Hematopoietic multipotent progenitor cell treated with erythropoietin and hydrocortisone succinate and interleukin-3 and kit ligand, for 15 days (in vitro differentiated cells): ENCODE measurements at places on chromosomes 6 and 20.

DNA sequence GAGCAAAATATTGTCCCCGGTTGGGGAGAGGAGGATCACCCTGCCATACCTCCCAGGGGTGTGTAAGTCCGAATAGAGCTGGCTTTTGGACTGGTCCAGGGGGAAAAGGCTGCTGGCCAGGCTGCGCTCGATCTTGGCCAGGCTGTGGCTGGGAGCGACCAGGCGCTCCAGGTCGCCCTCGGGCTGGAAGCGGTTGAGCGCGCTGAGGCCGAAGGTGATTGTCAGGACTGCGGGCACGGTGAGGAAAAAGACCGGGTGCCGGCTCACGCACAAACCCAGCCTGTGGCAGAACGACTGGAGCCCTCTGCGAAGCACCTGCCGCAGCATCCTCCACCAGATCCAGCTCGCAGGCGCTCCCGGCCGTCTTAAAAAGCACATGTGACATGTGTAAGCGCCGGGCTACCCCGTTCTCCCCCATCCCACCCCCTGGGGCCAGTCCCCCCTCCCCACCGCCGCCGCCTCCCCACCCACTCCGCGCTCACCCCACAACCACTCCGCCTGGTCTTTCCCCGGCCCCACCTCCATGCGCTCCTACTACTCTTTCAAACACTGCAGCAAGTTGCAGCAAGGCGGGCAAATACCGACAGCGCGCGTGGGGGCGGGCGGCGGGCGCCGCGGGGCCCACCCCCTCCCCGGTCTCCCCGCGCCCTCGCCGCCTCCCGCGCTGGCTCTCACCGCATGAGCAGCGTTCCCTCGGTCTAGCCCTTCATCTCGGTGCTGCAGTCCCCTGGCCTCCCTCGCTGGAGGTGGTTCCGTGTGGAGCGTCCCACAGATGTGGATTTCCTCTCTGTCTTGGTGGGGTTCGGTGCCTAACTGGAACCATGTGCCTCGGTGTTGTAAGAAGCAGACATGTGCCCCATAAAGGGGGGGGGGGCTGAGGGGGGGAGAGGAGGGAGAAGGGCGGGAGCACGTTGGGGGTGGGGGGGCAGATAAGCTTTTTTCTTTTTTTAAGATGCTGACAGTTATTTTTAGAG is 42.4 kb downstream of the PTCHD4 start:
- no peak for DNase-seq

- no peak for DNase-seq
Measured at GRCh38 chr6:134015719-134016557, 36.5 kb downstream of the SLC2A12 start.

GRCh38 chr6:4506223-4506622 is 270.0 kb upstream of the CDYL start:
- no peak for DNase-seq

- no peak for DNase-seq
Measured at GRCh38 chr20:54618412-54618811, 143.0 kb downstream of the DOK5 start.

DNA sequence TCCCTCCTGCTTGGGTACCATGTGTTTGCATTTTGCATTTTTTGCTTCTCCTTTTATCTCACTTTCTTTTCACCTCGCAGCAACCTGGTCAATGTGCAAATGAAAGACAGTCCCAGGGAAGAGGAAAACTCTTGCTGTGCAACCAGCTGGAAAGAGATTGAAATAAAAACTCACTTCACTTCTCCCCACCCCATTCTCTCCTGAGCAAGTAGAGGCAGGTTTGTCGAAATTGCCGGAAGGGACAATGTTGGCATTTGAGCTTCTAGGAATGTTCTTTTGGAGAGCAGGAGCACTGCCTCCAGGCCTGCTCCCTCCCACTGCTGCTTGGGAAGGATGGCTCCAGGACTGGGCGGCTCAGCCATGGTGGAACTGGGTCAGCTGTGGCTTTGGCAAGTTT is 30.6 kb downstream of the KCNG1 start:
- DNase-seq = no peak

- DNase-seq = no peak
Measured at GRCh38 chr20:18972251-18972876, 158.8 kb downstream of the SCP2D1 start.

DNA sequence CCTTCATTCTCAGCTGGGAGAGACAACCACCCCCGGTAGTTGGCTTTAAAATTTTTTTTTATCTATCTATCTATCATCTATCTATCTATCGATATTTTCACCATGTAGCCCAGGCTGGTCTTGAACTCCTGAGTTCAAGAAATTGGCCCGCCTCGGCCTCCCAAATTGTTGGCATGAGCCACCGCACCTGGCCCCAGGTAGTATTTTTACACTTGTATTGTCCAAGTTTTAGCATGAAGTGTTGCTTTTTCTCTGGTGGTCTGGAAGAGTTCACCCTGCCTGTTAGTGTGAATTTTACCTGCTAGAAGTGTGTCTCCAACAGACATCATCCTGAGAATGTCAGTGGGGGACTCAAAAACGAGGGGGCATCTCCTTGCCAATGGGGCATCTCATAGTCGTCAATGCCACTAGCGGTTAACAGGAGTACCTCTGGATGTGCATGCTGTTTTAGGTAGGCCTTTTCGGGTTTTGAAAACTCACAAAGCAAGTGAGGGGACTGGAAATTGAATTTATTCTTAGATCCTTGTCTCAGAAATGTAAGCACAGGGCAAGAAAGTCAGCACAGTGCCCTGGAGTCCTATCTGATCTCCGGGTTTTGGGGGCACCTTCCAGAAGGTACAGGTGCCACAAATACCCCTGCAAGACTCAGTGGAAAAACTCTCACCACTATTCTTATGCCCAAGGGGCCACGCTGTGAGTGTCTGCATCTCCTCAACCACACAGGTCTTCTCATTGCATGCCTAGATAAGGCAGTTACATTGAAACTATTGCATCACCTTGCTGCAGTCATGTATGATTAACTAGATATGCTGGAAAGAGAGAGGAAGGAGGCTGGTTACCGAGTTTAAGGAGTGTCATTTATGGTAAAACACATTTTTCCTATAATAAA is 37.1 kb downstream of the TNFAIP3 start:
- no peak for DNase-seq

DNA sequence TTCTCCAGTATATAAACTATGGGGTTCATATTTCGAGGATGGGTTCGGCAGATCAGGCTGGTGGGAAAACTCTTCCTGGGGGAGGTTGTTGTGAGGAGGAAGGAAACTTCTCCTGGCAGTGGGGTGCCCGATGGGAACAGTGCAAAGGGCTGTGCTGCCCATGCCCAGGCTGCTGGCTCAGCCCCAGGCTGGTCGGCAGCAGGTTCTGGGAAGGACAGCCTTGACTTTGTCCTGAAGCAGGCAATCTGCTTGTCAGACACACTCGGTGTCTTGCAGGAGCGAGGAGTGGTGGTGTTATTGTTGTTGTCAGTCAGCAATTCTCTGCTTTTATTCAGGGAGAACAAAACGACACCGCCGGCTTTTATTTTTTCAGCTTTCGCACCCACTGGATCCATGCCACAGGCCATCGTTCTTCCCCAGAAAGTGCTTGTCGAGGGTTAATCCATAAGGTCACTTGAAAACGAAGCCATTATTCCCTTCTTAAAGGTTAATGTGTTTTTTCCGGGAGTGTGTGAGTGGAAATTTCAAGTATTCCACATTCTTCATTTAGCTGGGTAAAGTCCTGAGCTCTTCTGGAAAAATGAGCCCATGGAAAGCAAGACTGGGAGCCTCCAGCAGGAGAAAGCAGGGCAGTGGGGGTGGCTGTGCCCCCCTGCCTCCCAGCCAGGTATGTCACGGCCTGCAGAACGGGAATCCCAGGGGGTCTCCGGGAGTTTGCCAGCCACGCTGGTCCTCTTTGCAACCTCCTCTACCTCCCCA is 57.0 kb upstream of the STX16 start:
- no peak for DNase-seq

DNA sequence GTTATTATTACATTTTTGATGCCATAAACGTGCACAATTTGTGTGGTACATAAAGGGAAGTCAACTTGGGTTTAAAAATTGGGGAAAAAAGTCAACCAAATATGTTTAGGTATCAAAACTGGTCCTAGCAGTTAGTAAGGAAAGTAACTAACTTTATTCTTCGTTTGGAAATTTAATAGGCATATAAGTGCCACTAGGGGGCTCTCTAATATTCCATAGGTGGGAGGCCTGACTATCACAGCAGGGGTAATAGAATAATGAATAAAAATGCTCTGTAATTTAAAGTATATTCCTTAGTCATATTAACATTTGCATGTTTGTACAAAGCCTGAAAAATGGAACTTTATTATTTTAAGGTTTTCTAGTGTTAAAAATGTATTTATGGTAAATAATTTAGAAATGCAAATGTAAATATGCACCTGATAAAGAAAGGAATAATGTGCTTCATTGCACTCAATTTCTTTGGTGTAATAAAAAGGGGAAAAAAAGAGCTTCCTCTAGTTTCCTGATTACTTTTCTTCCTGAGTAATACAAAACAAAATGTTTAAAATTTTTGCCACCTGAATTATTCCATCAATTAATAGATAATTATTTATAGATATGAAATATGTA is 125.7 kb upstream of the HDAC2 start:
- DNase-seq = peak; percentile 61

GRCh38 chr6:26240157-26241032 is 124.6 kb upstream of the BTN3A2 start:
- peak; percentile 82 for DNase-seq

DNA sequence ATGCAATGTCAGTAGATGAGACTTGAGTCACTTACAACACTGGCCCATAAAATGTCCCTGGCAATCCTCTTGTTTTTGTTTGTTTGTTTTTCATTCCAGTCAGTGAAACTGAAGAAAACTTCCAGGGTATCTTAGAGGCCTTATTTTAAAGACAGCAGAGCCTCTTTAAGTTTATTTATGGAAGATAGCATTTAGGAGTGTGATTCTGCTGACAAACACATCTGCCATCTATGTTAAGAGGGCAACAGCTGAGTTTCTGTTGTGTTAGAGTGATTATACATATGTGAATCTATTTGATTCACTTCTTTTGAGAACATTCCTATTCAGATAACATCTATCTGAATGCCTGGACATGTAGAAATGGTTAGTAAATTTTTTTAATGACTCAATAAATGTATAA is 812.6 kb downstream of the TENT5A start:
- no peak for DNase-seq

DNA sequence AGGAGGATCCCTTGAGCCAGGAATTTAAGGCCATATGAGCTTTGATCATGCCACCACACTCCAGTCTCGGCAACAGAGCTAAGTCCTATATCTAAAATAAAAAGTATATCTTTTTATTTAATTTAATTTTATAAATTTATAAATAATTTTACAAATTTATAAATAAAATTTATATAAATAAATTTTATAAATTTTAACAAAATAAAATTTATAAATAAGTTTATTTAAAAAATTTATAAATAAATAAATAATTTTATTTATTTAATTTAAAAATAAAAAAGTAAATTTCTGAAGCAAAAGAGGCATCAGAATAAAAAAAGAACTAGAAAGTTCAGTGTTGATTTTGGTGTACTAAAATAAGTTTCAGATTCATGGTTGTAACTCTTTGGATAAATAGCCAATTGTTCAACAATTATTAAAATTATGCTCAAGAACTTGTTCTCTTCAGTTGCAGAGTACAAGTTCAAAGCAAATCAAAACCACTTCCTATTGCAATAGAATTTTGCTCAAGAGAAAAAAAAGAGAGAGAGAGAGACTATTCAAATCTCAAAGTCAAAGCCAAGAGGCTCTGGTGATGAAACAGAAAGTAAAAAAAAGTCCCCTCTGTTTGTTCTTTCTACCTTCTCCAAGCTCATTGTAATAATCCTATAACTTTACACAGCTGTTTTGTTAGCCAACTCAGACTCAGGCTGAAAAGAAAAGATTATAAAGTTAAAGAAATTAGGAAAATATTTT is 547.5 kb upstream of the ADGRB3 start:
- no peak for DNase-seq

- no peak for DNase-seq
Measured at GRCh38 chr6:101268541-101268940, 125.0 kb upstream of the GRIK2 start.

- DNase-seq = no peak
Measured at GRCh38 chr6:10424040-10424439, 9.2 kb upstream of the TFAP2A start.

- no peak for DNase-seq
Measured at GRCh38 chr6:143679041-143679440, 1.3 kb downstream of the PHACTR2 start.

DNA sequence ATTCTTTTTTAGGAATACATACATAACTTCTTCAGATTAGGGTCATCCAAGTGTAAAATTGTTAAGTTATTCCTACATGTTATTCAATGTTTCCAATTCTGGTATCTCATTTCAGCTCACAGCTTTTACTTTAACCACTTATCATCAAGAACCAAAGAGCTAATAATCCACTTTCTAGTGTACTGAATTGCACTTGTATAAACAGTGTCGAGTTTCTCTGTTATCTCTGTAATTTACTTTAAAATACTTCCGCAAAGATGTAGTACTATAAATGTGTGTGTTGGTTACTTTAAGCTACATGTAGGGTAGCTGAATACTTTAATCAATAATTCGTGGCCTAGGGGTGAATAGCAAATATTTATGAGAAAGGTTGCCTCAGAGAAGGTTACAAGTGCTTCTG is 8.8 kb upstream of the GJA1 start:
- DNase-seq = no peak

DNA sequence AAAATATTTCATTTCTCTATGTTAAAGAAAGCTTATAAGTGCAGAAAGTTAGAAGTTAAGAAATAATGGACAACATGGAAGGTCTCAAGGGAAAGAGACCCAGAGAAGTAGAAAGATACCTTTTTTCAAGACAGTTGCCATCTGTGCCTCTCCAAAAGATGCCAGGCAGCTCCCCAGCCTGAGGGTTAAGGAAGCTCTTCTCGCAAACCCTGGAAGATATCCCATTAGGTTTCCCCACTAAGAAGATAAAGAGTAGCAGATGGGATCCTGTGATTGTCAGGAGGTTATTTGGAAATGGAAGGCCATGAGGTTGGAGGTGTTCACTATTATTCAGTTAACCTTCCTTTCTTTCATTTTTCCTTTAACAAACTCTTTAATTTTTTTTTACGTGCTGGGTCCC is 110.1 kb upstream of the SIM1 start:
- DNase-seq = no peak

DNA sequence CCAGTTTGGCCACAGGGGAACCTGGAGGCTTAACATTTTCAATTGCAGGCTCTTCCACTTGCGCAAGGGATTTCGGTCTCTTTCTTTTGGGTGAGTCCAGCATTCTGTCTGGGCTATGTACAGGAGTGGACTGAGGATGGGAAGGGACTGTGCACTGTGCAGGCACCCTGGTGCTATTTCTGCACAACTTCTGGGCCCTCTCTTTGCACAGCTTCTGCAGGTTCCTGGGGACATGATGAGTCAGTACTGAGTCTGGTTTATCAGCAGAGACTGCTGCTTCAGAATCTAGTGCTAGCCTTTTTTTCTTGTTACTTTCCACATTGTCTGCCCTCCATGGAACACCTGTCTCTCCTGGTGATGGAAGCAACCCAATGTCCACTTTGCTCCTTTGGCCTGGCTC is 78.5 kb upstream of the ASF1A start:
- DNase-seq = no peak
